Psoas muscle (tissue), 8 donors: ENCODE measurements at places on chromosomes 16 and 17.

DNA sequence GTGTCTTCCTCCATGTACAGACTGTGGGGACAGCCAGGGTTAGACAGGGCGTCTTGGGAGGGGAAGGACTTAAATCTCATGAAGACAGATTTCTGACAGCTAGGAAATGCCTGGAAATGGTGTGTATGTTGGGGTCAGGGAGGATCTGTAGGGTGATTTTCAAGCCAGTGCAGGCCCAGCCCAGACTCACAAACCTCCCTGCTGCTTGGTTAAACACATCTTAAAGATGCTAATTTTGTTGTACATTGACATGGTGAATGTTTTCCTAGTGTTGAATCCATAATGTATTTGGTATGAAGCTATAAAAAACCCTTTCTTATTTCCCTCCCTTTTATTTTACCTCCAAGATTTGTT is 238.3 kb downstream of the CCDC182 start:
- no peak overlapping the region for H3K27ac ChIP-seq
- DNase-seq = no peak
- H3K27me3 ChIP-seq = no peaks in the 10 kb centered on the region
- no peaks in the 10 kb centered on the region for H3K36me3 ChIP-seq

DNA sequence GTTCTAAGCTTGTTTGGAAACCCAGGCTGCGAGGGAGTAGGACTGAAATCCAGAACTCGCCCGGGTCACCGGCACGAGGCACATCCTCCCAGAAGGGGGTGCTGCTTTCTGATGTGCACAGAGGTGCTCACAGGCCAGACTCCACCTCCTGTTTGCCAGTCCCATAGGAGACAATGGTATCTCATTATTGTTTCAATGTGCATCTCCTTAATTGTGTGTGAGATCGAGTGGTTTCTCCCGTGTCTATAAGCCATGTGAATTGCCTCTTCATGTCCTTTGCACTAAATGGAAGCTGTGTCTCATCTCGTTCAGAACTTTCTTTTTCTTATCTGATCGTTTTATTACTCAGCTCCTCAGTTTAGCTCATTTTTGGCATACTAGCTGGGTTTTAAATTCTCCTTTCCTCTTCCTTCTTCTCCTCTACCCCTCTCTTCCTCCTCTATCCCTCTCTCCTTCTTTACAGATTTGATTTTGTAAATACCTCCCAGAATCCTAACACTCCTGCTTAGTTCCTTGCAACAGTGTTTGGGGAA is 32.1 kb upstream of the PRKCB start:
- H3K27ac ChIP-seq = no peak overlapping the region
- no peaks in the 10 kb centered on the region for H3K4me1 ChIP-seq
- DNase-seq = peak; percentile 25
- H3K4me3 ChIP-seq = no peak overlapping the region
- no peaks in the 10 kb centered on the region for H3K27me3 ChIP-seq

DNA sequence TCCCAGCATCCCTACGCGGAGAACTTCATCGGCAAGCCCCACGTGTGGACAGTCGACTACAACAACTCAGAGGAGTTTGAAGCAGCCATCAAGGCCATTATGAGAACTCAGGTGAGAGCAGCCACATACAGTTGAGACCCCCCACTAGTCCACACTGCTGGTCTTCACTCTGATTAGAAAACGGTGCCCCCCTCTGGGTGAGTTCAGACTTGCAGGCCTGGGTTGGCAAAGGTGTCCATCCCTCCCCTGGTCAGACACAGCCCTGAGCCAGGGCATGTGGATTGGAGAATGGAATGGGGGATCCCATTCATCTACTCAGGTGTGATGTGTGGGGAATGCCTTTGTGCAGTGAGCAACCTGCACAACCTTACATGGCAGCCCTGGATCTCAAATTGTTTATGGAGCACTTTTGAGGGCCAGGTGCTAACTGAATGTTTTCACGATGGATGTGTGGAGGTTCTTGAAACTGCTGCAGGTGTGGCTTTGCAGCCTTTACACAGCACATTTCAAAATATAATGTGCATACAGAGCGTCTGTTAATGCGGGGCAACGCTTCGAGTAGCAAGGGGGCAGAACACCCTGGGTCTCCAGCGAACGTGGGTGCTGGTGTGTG is 72.6 kb downstream of the MGAT5B start:
- no peaks in the 10 kb centered on the region for H3K4me1 ChIP-seq
- no peak overlapping the region for H3K4me3 ChIP-seq
- H3K27ac ChIP-seq = no peak overlapping the region
- peaks cover 11% of the 10 kb centered on the region for H3K27me3 ChIP-seq

DNA sequence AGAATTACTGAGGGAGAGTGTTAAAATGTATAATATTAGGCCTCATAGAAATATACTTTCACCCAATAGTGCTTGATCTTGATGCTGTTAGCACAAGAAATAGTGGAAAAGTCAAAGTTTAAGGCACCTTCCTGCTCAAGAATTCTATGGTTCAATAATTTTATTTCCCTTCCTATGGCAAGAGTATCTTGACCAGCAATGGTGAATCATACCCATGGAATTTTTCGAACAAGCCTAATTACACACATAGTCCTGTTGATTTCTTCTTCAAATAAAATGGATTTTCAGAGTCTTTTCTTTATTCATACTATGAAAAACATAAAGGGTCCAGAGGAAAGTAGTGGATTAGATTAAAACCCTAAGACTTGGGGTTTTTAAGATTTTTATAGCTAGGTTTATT is 810.6 kb downstream of the CDH11 start:
- no peak for DNase-seq
- H3K27me3 ChIP-seq = no peaks in the 10 kb centered on the region
- H3K4me3 ChIP-seq = no peak overlapping the region

- H3K4me1 ChIP-seq = no peaks in the 10 kb centered on the region
- H3K4me3 ChIP-seq = no peak overlapping the region
- no peaks in the 10 kb centered on the region for H3K27me3 ChIP-seq
- H3K36me3 ChIP-seq = no peaks in the 10 kb centered on the region
- no peak for DNase-seq
- no peak overlapping the region for H3K27ac ChIP-seq
Measured at GRCh38 chr17:22692066-22692805, 999.9 kb downstream of the KCNJ18 start.

- H3K4me1 ChIP-seq = no peaks in the 10 kb centered on the region
- no peak overlapping the region for H3K4me3 ChIP-seq
- no peak overlapping the region for H3K27ac ChIP-seq
- no peak for DNase-seq
- no peaks in the 10 kb centered on the region for H3K27me3 ChIP-seq
Measured at GRCh38 chr17:3418222-3418621, 7.1 kb downstream of the OR3A3 start.
